Activated T-helper 1 cell treated with anti-CD3 and anti-CD28 coated beads, Interleukin-12 subunit alpha, Interleukin-12 subunit beta, Interleukin-2, Interleukin-4 antibody, amounts not matched to agents 30 ng/mL and 10 ng/mL and 1 ng/mL, durations not matched to agents 14 hours and 24 hours and 36 hours (primary cell): ENCODE measurements at places on chromosomes 1 and 21. TPM values are rescaled to one million over a fixed set of nuclear protein-coding genes. Genes with fewer than 3 reads are reported as not detected.

The MFAP2 gene
- total RNA-seq: not detected in 2 replicates

The AMY2A gene
- not detected in 2 replicates for total RNA-seq

The C1orf115 gene
- total RNA-seq: 0.05 TPM in 1 of 2 replicates, not detected in the other

The SMPDL3B gene
- total RNA-seq: 0.29 and 0.60 TPM in 2 replicates
